ENCODE measurements at places on chromosomes 7 and 10.

GRCh38 chr7:6579446-6579845 lies 2.2 kb downstream of the ZDHHC4 start:
- no peak for DNase-seq

DNA sequence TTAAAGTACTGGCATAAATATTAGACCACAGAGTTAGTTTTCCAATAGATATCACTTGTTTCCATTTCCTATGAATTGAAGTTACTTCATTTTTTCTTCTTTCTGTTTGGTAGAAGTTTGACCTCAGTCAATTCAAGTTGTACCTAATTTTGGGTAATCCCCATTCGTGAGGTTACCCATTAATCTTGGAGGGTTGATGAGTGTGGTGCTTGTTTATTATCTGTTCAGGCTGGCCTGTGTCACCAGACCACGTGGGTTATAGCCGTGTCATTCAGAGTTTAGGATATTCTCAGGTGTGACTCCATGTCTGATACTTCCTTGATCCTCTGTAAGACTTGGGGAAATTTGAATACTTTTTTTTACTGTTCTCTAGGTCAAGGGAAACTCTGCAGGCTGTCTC lies 133.9 kb upstream of the TPK1 start:
- DNase-seq = no peak

- DNase-seq = no peak
These were observed 13.1 kb downstream of the CC2D2B start for GRCh38 chr10:95920798-95921426.

DNA sequence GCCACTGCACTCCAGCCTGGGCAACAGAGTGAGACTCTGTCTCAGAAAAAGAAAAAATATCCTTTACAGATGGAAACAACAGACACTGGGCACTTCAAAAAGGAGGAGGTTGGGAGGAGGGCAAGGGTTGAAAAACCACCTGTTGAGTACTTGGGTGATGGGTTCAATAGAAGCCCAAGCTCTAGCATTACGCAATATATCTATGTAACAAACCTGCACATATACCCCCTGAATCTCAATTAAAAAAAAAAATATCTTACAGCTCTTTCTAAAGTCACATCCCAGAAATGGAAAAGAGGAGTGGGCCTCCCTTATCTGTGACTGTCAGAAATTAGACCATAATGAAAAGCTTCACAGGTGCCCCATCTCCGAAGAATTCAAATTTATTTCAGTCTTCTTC lies 12.1 kb downstream of the VIM start:
- DNase-seq = no peak

GRCh38 chr7:28556671-28557070 lies 144.4 kb downstream of the CREB5 start:
- no peak for DNase-seq

GRCh38 chr10:30503700-30504266 lies 69.8 kb downstream of the MAP3K8 start:
- no peak for DNase-seq

DNA sequence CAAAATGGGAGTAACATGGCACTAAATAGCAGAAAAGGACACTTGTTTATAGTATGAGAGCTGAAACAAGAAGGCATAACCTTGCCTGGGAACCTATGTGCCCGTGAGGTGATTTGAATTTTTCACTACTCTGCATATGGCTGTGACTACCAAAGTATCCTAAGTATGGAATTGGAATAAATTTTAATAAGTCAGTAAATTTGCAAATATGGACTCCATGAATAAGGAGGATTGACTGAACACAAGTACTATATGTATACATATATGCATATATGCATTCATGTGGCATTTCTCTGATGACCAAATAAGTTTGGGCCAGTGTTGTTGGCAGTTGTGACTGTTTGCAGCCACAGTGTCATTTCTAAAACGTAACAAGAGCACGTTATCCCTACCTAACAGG lies 34.5 kb downstream of the PRR15 start:
- DNase-seq = no peak

DNA sequence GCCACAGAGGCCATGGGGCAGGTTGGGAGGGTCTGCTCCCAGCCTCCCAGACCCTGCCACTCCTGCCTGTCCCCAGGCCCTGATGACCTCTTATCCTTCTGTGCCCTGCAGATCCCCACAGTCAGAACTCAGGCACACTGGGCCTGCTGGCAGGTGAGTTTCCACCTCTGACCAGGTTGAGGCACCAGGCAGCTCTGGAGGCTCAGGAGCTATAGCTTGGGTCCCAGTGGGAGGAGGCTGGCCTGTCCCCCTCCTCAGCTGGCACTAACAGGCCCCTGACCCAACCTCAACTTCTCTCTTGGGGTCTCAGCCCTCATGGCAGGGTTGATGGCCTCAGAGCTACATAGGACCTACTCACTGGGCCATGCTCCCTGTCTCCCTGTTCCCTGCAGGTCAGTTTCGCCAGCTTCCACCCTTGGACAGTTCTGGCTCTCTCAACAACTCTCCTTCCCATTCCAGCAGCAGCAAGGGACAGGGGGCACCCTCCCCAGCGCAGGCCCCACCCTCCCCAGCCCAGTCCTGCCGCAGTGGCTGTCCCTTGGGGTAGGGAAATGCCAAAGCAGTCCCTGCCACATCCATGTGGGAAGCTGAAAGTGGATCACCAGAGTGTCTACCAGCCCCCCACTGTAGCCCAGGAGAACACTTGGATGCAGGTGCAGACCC lies 2.7 kb upstream of the AEBP1 start:
- DNase-seq = no peak

GRCh38 chr7:148492157-148492860 lies 98.3 kb upstream of the C7orf33 start:
- no peak for DNase-seq

DNA sequence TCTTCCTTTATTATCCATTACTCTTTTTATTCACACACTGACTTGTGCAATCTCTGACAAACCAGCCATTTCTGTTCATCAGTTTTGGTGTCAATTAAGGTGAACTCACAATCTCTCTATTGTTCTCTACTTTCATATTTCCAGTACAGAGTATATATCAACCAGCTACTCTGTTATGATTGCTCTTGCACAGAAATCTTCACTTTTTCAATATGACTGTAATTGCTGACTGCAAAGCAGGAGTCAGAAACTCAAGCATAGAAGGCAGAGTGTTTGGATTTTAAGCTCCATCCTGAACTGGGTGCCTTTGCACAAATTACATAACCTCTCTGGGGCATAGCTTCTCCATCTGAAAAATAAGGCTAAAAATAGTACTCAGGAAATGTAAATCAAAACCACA lies 1042.0 kb downstream of the GRM8 start:
- DNase-seq = no peak

DNA sequence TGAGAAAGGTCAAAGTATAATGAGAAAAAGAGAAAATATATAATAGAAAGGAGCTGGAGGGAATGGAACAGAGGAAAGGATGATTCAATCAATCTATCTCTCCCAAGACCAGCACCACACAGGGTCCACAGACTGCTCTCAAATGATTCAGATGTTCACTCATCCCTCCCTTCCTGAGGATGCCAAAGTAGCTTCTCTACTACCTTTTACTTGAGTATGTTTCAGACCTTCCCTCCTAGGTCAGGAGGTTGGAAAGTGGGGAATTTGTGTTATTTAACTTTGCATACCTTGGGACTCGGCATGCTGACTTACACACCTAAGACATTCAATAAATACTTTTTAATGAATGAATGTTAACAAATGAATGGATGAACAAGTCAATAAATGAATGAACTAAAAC lies 30.6 kb downstream of the CPVL start:
- no peak for DNase-seq

- DNase-seq = no peak
These were observed 149.6 kb upstream of the SEMA3E start for GRCh38 chr7:83798489-83798888.

- no peak for DNase-seq
These were observed 62.5 kb downstream of the MCU start for GRCh38 chr10:72754275-72755032.

GRCh38 chr10:78415111-78415510 lies 381.4 kb downstream of the RPS24 start:
- no peak for DNase-seq

DNA sequence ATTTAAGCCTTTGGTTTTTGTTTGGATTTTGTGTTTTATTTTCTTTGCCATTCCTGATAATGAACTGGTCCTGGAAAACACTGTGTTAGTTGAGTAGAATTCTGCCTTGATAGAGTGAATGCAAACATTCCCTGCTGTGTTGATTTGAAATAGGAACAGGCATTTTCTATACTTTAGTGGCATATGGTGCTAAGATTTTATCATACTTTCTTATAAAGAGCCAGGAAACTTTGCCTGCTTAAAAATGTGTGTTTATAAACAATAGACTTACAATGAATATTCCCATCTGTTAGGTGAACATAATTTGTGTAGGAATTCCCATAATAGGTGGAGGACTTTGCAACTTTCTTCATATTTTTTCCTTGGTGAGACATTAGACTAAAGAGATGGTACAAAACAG lies 333.3 kb downstream of the SDK1 start:
- DNase-seq = no peak

DNA sequence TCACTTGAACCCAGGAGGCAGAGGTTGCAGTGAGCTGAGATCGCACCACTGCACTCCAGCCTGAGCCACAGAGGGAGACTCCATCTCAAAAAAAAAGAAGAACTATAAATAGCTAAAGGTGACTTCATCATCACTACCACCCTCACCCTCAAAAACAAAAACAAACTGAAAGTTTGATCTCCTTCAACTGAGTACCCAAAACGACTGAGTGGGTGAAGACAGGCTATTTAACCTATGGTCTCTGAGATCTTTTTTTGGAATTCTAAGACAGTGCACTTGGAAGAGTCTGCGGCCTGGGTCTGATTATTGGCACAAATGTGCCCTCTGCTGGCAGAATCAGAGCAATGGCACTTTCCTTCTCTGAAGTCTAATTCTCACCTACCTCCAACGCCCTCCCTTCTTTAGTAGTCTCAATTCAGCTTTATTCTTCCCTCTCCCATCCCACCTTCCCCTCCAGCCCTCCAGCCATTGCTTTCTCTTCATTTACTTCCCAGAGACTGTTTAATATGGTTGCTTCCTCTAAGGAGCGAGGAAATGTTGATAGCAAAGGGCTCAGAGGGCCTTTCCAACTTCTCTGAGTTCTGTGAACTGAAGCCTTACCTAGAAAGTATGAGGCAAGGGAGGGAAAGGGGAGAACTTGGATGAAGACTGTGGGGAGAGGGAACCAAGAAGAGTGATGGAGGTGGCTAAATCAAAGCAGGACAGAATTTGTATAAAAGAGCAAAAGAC lies 2.9 kb upstream of the MYOZ1 start:
- no peak for DNase-seq

- DNase-seq = no peak
These were observed at the start of gene CFTR for GRCh38 chr7:117479225-117480054. Gene CFTR (plus strand): TSS chr7:117480025. CDS start chr7:117480095, 70 bp downstream.

- no peak for DNase-seq
These were observed 469.0 kb downstream of the TFEC start for GRCh38 chr7:115561335-115562110.

DNA sequence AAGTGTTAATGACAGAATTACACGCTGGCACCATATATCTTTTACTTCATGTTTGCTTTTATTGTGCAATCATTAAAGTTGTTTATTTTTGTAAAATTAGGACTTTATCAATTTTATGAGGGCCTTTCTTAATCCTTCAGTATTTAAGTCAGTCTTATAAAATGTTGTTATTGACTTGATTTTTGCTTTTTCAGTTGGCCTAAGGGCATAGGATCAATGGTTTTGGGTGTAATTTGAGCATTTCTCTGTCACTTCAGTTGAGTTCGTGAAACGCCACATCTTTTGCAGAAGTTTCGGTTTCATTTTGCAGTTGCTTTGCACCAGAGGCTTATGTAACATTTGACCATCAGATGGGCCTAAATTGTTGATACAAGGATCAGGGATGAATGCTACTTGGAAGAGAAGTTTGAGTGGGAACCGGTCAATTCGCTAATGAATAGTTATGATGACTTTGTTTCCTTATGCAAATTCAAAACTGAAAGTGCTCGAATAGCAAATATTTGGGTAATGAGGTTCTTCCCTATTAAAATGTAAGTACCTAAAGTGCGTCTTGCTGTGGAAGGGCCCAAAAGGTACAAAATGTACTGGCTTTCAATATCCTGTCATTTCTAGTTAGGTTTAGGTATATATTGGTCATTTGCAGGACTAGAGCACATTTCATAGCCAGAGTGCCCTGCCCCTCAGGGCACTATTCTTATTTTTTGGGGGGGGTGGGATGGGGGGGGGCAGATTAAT lies 340.9 kb downstream of the LRMDA start:
- no peak for DNase-seq

DNA sequence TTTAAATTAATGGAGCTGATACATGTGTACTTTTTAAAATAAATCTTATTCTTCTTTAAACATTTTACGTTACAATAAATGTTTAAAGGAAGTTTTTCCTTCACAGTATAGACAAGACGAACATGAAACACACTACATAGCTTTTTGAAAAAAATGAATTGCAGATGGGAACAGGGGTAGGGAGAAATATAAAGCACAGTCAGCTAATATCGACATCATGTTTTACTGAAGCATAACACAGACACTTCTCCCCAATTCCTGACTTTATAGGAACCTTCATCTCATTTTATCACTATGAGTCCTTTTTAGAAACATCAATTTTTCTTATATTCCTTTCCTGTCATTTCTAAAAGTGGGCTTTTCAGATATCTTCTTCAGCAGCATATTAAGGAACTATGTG lies 153.5 kb downstream of the MACC1 start:
- DNase-seq = no peak

GRCh38 chr10:16988900-16989299 lies 140.7 kb downstream of the CUBN start:
- no peak for DNase-seq

Data from activated naive CD4-positive, alpha-beta T cell (primary cell).